ENCODE measurements at places on chromosomes 16 and 17.

DNA sequence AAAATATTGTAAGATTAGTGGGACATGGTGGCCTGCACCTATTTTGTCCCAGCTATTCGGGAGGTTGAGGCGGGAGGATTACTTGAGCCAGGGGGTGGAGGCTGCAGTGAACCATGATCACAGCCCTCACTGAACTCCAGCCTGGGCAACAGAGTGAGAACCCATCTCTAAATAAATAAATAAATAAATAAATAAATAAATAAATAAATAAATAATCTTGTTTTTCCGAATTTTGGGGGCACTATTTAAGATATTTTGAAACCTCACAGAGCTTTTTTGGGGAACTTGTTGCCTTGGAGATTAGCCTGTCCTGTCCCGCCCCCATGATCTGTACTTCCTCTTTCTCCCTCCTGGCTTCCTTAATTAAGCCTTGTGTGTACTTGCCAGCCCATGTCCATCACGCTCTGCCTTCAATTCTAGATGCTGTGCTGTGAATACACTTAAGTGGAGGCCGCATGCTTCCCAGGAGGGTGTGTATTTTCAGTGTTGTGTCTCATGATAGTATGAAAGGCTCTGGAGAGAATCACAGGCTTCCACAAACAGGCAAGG is 4.4 kb downstream of the LGALS9 start:
- no peak for DNase-seq

DNA sequence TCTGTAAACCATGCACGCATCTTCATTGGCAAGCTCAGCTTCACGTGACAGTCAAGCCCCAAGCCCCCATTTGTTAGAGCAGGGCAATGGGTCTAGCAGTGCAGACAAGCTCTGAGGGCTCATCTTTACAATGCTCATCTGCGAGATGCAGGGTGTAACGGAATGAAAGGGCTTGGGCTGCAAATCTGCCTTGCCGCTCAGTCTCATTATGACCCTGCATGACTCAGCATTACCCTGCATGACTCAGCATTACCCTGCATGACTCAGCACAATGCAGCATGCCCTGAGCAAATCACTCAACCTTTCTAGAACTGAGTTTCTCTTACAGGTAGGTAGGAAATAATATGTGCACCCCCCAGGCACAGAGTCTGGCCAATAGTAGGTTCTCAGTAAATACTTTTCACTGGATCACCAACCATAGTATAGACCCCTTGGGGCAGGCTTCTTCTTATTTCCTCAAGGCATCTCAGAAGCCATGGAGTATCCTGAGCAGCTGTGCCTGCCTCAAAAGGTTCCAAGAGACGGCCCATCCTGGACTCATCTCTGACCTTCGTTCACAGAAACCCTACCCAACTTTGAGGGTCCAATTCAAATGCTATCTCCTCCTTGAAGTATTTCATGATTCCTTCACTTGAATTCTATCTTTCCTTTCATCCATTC is 391.3 kb upstream of the CDH5 start:
- DNase-seq, result no peak

GRCh38 chr16:49048557-49048956 is 233.1 kb downstream of the CBLN1 start:
- no peak for DNase-seq

DNA sequence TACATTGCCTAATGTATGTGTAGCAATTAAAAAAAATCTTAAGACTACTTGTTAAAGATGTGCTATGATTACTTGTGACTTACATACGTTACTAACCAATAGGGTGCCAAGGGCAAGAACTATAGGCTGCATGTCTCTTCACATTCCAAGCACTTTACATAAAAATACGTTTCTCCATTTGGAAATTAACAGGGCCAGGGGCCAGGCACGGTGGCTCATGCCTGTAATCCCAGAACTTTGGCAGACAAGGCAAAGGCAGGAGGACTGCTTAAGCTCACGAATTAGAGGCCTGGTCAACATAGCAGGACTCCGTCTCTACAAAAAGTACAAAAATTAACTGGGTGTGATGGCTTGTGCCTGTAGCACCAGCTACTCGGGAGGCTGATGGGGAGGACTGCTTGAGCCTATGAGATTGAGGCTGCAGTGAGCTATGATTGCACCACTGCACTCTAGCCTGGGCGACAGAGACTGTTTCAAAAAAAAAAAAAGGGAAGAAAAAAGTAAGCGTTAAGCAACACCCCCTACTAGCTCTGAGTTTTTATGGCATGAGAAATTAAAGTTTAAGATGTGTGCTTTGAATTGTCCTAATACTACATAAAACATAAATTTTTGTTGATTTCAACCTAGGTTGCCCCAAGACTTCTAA is 12.3 kb downstream of the PSMD12 start:
- no peak for DNase-seq

- DNase-seq, result no peak
Observed at GRCh38 chr16:87966685-87967185, 15.5 kb downstream of the BANP start.

- no peak for DNase-seq
Observed at GRCh38 chr17:39548494-39549225, 59.1 kb downstream of the NEUROD2 start.

- DNase-seq, result no peak
Observed at GRCh38 chr17:27430882-27431491, 25.3 kb upstream of the KSR1 start.

- no peak for DNase-seq
Observed at GRCh38 chr16:67114793-67115192, 5.1 kb downstream of the PHAF1 start.

DNA sequence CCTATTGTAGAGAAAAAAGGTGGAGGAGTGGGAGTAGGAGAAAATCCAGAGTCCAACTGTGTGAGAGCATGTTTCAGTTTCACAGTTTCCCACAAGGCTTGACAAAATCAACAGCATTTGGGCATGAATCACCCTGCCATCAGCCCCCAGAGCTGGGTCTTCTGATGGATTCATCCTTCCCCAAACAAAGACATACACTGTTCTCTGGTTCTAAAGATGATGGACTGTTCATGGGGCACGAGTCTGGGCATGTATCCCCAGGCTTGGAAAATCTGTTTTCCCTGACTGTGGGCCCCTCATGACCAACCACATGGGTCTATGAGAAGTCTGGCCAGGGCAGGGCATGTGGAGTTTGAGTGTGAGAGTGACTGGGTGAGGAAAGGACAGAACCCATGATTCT is 210.4 kb upstream of the IRX5 start:
- DNase-seq, result no peak

DNA sequence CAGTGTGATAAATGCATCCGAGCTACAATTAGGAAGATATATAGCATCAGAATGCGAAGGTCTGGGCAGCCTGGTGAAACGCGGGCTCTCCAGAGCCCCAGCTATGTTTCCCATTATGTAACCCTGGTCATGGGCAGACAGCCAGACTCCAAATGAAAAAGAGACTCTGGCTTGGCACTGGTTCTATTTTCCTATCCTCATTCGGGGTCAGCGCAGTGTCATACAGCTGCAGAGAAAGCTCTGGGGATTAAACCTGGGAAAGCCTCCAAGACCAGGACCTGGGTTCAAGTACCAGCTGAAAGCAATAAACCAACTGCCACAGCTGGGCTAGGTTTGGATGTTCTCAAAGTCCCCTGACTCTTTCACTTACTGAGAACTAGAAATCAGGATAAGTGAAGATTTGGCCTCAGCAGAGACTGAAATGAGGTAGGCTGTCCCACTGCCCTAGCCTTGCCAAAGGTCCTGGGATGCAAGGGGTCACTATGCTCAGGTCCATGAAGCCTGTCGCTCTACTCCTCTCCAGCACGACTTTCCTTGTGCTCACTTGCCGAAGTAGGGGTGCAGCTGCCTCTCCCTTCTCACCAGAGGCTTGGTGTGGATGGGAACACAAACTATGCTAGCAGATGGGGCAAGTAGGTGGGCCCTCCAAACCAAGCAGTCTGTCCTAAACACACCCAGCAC is 123.8 kb downstream of the SMG6 start:
- DNase-seq, result no peak

GRCh38 chr16:28478506-28479180 is 6.5 kb upstream of the NPIPB7 start:
- DNase-seq, result no peak

DNA sequence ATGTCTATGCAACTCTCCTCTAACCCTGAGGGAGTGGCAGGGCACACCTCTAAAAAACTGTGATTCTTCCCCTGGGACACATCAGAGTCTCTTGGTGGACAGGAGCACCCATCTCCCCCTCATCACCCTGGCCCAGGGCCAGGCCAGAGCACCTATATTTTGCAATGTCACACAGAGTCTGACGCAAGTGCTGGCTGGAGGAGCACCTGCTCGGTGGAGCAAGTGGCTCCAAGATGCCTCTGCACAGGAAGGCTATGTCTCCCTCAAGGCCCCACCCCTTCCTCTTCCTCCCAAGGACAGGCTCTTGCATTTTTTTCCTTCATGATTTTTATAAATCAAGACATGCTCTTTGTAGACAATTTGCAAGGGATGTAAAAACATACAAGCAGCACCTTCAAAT is 13.3 kb downstream of the SNN start:
- no peak for DNase-seq

DNA sequence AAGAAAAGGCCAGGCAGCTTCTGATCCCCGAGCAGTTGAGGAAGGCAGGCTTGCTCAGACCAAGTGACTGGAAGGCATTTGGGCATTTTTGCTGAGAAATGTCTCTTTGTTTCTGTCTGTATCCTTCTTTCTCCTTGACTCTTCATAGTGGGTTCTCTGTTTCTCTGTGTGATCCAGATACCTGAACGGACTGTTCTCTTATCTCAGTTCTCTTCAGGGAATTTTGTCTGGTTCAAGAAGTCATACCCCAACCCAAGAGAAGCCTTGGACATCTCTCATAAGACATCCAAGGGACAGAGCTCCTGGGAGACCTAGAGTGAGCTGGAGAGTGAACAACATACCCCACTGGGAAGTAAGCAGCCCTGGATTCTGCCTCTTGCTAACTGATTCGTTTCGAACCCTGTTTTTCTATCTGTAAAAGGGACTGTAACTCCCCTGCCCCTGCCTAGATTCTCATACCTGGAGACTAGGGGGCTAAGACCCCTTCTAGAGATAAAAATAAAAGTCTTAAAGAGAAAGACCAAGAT is 541 bp downstream of the CCL3 start:
- DNase-seq, result no peak

DNA sequence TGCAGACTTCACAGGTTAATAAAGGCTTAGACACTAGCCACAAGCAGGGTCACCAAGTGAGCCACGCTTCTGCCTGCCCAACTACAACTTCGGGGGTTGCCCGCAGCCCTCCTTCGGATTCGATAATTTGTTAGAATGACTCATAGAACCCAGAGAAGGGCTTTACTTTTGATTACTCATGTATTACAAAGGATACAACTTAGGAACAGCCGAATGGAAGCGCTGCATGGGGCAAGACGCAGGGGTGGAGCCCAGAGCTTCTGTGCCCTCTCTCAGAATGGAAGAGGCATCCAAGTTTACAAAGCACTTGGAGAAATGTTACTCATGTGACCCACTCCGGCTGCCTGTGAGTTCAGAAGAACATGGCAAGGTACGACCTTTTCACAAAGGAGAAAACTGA is 7.5 kb upstream of the CDH5 start:
- no peak for DNase-seq

- no peak for DNase-seq
Observed at GRCh38 chr16:70475054-70475871, 20.9 kb downstream of the FCSK start.

GRCh38 chr17:30340801-30341356 is 7.0 kb upstream of the TMIGD1 start:
- no peak for DNase-seq

DNA sequence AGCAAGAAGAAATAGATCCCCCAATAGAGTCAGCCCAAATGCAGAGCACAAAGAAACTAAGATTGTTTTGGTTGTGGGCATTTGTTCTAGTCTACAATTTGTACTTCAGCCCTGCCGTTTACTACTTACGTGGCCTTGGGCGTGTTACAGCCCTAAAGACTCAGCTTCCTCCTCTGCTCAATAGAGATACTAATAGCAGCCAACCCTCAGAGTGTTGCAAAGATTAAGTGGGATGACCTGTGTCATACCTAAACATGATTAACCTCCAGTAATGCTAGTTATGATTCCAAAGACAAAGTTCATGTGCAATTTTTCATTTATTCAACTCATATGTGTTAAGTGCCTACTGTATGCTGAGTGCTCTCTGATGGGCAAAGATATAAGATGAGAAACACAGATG is 43.1 kb downstream of the MAF start:
- no peak for DNase-seq

- no peak for DNase-seq
Observed at GRCh38 chr17:27601069-27601974, 29.7 kb upstream of the LGALS9 start.

GRCh38 chr16:578870-579405 is 9.2 kb downstream of the PIGQ start:
- no peak for DNase-seq

DNA sequence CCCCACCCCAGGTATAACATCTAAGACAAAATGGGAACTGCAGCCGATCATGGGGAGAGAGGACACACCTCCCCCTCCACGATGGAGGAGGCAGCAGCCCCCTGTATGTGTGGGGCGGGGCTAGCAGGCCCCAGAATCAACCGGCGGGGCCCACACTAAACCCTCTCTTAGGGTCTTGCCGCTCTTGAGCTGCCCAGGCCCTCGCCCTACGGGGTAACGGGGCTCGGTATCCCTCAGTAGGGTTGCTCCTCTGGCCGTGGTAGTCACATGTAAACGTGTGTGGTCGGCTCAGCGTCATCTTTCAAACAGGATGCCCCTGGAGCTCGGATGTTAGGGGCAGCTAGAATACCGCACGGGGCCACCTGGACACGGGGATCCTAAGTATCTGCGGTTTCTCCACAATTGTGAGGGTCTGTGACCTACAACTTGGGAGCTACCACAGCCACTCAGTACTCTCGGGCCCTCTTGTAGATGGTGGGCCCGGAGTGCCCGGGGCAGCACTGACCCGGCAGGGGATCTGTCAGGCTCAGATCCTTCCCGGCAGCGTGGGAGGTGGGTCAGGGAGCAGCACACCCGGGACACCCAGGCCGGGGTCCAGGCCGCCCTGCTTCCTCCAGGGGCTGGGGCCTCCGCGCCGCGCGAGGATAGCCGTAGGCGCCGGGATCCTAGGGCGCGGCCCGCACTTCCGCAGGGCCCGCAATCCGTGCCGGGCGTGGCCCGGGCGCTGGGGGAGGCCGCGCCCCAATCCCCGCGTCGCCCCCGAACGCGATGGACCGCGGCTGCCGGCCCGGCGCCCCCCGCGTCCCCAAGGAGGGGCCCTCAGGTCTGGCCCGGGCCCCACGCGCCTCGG is 781 bp downstream of the ARHGDIA start:
- no peak for DNase-seq
